NCI-H1930 (cell line): ENCODE measurements at places on chromosomes 2 and 18.

GRCh38 chr18:41917181-41917580, 37.9 kb upstream of the PIK3C3 start:
- DNase-seq = no peak

GRCh38 chr2:113230531-113230930, 48.2 kb downstream of the PAX8 start:
- DNase-seq = no peak

DNA sequence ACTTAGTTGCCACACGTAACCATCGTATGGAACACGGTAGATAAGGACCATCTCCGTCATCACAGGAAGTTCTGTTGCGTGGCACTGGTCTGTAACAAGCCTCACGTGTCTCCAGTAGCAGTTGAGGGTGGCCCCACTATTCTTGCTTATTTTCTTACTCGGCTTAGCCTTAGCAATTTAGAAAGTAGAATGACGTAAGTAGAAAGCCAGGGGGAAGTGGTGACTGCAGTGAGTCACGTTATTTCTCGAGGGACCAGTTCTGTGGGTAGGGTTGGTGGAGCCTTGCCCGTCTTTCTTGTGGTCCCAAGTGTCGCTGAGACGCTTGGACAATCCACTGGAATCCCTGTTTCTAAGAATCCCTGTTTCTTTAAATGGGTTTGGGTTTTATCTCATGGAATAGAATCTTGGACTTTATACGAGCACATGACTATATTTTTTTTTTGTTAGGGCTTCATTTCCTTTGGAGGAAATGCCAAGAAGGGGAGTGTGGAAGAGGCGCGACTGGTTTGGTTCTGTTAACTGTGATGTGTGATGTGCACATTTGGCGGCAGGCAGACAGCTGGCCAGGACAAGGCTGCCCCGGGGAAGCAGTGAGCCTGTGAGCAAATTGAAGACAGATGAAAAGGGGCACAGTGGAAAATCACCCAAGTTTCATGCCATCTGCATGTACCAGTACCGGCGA, 96.2 kb downstream of the CABLES1 start:
- no peak for DNase-seq

- DNase-seq = no peak
Measured at GRCh38 chr18:68041327-68041726, 524.8 kb upstream of the DSEL start.

DNA sequence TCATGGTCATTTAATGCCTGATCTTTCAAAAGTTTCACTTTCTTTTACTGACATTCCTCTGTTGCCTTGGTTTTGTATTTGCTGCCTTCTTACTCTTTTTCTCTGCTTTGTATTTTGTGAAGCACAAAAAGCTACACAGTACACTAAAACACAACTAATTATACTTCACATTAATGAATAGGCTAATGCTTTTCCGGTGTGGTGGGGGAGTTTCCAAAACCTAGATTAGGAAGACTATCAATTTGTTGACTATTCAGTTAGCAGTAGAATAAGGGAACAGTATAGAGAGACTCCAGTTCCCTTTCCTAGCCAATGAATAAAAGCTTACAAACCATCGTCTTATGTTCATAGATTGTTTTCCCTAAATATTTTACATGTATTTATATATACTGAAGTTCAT, 468.3 kb downstream of the SPAG16 start:
- DNase-seq = no peak

DNA sequence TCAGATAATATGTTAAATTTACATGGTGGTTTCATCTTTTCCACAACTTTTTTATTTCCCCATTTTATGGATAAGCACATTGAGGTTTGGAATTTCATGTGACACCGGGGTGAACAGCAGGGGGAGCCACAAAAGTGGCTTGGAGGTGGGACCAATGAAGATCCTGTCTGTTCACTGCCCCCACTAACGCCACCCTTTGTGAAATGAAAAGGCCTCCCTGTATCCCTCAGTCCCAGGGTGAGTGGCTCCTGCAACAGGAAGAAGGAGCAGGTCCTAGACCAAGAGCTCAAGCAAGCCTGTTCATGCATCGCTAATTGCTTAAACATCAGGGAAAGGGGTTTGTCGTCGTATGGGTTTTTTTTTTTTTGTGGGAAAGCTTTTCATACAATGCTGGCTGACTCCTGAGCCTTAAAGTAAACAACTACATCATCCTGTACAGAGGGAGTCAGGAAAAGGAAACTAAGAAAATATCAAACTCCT, 267.8 kb upstream of the EPAS1 start:
- no peak for DNase-seq

DNA sequence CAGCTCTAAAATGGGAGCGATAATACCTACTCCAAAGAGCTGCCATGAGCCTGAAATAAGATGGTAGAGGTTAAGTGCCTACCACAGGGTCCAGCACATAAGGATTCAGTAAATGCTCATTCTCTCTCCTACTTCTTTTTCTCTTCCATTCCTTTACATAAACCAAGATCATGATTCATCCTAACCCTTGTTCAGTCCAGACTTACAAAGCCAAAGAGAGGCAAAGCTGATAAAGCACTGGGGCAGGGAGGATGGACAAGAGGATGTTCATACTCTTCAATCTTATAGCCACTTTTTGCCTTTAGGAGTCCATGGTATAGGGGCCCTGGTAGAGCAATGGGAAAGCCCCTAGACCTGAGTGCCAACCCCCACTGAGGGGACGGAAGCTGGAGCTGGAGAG, 75.6 kb upstream of the PKDCC start:
- DNase-seq = no peak

GRCh38 chr2:175631245-175631623, 370.8 kb downstream of the LNPK start:
- DNase-seq = no peak

DNA sequence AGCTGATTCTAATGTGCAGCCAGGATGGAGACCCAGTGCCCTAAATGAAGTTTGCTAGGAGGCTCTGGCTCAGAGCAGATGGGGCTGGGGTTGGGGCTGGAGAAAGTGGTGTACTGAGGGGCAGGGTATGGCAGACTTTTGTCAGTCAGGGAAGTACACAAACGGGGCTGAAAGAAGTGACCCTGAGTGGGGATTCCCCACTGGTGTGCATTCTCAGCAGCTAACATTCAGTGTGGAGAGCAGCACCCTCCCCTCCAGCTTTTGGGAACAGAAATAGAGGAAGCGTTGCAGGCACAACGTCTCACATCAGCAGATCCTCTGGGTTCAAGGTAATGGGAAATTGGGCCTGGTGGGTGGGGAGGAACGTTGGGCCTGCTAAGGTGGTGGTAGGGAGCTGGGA, 89.1 kb upstream of the GCFC2 start:
- DNase-seq = no peak

DNA sequence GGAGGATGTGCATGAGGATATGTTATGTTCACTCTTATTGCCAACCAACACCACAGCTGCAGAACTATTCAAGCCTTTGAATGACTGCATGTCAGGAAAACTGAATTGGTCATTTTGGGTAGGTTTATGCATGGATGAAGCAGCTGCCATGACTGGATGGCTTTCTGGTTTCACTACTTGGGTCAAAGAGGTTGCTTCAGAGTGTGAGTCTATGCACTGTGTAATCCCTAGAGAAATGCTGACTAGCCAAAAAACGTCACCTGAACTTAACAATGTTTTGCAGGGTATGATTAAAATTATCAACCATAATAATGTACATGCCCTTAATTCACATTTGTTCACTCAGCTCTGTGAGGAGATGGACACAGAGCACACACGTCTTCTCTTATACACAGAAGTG, 206.7 kb upstream of the RBBP8 start:
- no peak for DNase-seq

DNA sequence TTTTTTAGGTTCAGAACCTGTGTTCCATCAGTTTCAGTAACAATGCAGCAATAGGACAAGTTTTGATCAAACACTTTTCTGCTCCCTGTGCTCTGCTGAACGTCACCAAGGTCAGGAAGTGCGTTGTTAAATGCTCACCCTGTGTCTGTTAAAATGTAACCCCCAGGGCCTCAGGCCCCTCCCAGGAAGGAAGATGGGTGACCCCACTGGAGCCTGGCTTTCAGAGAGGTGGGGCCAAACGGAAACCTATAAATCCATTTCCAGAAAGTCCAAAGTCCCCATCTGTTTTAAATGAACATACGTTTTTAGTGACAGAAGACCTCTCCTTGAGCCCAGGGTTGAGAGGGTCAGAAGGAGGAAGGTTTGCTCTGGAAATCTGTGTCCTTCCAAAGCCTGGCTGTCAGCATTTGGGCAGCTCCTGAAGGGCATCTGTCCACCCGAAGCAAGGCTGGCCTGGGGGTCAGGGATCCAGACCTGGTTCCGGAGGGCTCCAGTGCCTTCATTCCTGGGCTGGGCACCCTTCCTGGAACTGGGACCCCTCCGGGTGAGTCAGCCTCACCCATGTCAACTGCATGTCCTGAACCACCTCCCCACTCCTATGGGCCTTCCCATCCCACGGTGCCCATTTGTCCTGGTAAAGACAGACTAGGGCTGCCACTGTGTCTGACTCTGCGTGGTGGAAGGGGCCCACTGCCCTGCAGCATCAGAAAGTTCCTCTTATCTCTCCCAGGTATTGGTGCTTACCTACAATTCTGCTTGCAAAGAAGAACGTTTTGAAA, 117.4 kb upstream of the COPS8 start:
- no peak for DNase-seq

GRCh38 chr18:29002747-29003146, 825.8 kb upstream of the CDH2 start:
- no peak for DNase-seq

GRCh38 chr2:231640641-231641111, 48.0 kb downstream of the TEX44 start:
- DNase-seq = no peak

DNA sequence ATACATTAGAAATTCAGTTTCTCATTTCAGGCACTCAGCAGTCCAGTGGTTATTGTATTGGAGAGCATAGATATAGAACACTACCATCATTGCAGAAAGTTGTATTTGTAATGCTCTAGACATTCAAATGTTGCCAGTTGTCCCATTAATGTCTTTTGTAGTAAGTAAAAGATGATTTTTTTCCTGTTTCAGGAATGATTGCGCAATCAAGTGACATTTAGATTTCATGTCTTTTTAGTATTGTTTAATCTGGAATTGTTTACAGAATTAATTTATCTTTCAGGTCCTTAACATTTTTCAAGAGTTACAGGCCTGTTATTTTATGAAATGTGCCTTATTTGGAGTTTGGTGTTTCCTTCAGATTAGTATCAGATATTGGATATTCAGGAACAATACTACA, 134.7 kb downstream of the MSTN start:
- DNase-seq = no peak

DNA sequence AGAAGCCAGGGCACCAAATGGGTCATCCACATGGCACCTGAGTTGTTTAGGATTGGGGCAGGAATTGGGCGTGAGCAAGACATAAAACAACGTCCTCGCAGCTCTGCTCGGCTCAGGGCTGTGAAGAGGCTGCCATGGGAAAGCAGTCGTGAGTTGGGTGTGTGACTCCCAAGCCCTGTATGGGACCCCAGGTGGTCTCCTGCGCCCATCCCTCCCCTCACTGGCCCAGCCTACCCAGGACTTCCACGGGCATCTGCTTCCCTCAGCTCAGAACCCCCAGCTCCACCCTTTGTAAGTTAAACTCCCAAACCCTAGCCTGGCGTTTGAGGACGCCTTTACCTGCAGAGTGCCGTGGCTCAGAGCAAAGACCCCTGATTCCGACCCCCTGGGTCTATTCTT, 23.2 kb upstream of the HPCAL1 start:
- no peak for DNase-seq

DNA sequence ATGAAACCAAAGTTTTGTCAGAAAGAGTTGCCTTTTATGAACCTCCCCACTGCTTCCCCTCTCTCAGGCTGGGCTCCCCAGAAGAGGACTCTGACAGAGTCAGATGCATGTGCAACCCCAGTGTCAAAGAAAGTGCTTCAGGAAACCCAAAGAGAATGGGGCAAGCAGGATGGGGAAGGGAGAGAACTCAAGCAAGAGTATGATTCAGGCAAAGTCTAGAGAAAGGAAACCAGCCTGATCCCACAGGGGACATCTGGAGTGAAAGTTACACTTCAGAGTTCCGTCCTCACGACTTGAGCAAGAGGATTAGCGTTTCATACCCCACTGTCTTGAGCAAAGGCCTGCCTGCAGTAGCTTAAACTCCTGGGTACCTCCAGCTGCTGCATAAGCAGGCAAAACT, 51.8 kb upstream of the EPC2 start:
- DNase-seq = no peak

GRCh38 chr2:67437114-67437513, 40.0 kb downstream of the ETAA1 start:
- no peak for DNase-seq

DNA sequence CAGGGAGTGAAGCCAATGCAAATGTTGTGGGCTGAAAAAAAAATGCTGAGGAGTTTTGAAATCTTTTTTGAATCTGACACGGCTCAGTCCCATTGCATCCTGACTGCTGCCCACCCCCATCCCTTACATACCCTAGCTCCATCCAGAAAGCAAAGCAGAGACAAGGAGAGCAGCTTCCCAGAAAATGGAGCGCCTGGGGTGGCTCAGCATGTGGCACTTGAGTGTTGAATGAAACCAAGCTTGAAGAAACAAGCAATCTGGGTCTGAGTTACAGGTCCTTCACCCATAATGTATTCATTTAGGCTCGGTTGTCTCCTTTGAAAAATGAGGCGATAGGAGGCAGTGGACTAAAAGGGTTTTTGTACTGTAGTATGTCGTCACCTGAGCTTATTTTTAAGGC, 244.2 kb upstream of the ACVR2A start:
- DNase-seq = no peak

DNA sequence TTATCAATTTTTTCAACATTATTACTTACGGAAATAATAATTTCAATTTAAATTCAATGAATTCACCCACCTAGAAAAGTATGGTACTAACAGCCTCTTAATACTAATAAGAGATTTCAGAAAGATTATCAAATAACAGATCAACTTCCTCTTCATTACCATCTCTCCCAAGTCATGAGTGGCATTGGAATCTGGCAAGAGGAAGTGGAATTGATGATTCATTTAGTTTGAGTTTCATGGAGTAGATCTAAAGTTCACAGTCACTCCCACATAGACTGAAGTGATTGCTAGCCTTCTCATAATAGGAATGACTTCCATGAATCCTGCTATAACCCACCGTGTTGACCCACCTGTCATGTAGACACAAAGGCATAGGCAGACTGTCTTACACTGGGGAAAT, 77.7 kb upstream of the WDR75 start:
- DNase-seq = no peak

- no peak for DNase-seq
Measured at GRCh38 chr18:78414302-78414701, 565.3 kb upstream of the SALL3 start.

DNA sequence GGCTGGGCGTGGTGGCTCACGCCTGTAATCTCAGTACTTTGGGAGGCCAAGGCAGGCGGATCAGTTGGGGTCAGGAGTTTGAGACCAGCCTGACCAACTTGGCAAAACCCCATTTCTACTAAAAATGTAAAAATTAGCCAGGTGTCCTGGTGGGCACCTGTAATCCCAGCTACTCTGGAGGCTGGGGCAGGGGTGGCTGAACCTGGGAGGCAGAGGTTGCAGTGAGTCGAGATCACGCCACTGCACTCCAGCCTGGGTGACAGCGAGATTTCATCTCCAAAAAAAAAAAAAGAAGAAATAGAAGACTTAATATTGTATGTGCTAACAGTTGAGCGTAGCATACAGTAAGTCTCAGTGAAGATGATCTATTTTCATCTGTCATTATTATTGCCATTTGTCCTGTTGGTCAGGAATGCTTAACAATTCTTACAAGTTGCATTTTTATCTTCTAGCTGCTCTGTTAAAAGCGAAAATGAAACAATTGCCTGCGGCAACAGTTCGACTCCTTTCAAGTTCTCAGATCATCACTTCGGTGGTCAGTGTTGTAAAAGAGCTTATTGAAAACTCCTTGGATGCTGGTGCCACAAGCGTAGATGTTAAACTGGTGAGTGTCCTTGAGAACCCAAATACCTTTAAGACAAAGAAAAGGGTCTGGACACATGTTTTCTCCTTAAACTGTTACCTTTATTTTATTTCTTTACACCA, 7.2 kb downstream of the PMS1 start:
- no peak for DNase-seq
